ENCODE measurements at places on chromosomes 5 and 9. TPM values are rescaled to one million over a fixed set of nuclear protein-coding genes. Genes with fewer than 3 reads are reported as not detected.

DNA sequence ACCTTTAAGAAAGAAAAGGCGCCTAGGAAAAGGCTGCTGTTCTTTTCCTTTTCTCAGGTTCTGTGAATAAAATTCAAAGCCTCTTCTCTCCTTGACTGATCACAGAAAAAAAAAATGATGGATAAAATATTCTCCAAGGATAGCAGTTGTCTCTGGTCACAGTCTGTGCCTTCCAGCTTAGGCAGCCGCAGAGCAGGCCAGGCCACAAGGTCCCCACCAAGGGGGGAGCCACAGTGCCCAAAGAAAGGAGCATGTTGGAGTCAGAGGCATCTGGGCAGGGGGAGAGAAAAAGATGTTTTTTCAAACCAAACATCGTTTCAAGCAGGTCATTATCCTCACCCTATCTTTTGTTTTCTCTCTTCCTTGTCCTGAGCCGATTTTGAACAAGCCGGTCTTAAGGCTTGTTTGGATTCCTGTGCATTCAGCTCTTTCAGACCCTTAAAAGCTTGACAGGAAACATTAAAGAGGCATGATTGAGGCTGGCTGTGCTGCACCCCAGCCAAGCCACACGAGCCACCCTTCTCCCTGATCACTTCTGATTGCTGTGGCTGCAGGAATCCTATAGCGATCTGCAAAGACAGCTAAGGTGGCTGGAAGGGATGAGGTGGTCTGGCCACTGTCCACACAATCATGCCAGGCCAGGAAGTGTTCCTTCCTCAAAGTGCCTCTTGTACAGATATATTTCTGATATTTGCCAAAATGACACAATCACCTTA lies 284.6 kb upstream of the TLE4 start:
- no peaks in the 10 kb centered on the region for H3K36me3 ChIP-seq
- no peak overlapping the region for H3K4me3 ChIP-seq
- H3K27ac ChIP-seq, result no peak overlapping the region
- DNase-seq, result no peak

- no peaks in the 10 kb centered on the region for H3K4me1 ChIP-seq
- no peak for DNase-seq
- H3K36me3 ChIP-seq, result no peaks in the 10 kb centered on the region
- no peak overlapping the region for H3K4me3 ChIP-seq
- no peaks in the 10 kb centered on the region for H3K27me3 ChIP-seq
Observed at GRCh38 chr5:56262279-56262678, 29.1 kb upstream of the ANKRD55 start.

DNA sequence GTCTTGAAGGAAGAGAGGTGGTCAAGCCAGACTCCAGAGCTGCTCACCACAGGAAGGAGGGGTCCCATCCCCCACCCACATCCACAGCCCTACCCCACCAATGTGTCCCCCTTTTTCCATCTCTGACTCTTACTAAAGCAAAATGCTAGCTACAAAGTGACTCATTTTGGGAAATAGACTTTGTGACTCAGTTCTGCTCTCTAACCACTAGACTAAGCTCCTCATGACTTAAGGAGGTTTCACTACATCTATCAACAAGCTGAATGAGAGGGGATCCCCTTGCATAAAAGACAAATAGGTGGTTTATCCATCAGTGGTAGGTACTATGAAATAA lies 35.1 kb upstream of the ADRB2 start:
- H3K27ac ChIP-seq, result no peak overlapping the region
- H3K4me1 ChIP-seq, result no peaks in the 10 kb centered on the region
- H3K36me3 ChIP-seq, result no peaks in the 10 kb centered on the region
- H3K27me3 ChIP-seq, result no peaks in the 10 kb centered on the region
- H3K4me3 ChIP-seq, result no peak overlapping the region
- DNase-seq, result no peak

- H3K27me3 ChIP-seq, result no peaks in the 10 kb centered on the region
- DNase-seq, result no peak
- no peaks in the 10 kb centered on the region for H3K4me1 ChIP-seq
Observed at GRCh38 chr5:65791712-65792673, 70.0 kb downstream of the NLN start.

DNA sequence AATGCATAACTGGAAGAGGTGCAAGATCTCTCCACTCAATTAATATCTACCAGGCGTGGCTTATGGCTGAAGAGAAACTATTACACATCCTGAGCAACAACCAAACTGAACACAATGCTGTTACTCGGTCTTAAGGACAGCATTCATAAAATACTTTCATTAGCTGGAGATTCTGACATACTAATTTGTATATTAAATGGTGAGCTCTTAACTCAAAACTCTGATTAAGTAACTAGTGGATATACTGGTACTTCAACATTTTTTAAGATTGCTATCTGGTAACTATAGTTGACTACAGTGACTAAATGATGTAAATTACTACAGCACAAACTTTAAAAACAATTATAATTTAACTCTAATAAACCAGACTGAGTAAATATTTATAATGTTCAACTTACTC lies 15.8 kb downstream of the ZDHHC21 start:
- no peaks in the 10 kb centered on the region for H3K27me3 ChIP-seq
- H3K4me1 ChIP-seq, result peaks cover 3% of the 10 kb centered on the region
- DNase-seq, result no peak
- no peak overlapping the region for H3K4me3 ChIP-seq
- peaks cover 3% of the 10 kb centered on the region for H3K36me3 ChIP-seq
- H3K27ac ChIP-seq, result no peak overlapping the region

GRCh38 chr9:136403915-136404800 lies 4.2 kb upstream of the SNAPC4 start:
- no peak overlapping the region for H3K4me3 ChIP-seq
- H3K4me1 ChIP-seq, result peaks cover 17% of the 10 kb centered on the region
- H3K27ac ChIP-seq, result no peak overlapping the region
- H3K36me3 ChIP-seq, result no peaks in the 10 kb centered on the region

DNA sequence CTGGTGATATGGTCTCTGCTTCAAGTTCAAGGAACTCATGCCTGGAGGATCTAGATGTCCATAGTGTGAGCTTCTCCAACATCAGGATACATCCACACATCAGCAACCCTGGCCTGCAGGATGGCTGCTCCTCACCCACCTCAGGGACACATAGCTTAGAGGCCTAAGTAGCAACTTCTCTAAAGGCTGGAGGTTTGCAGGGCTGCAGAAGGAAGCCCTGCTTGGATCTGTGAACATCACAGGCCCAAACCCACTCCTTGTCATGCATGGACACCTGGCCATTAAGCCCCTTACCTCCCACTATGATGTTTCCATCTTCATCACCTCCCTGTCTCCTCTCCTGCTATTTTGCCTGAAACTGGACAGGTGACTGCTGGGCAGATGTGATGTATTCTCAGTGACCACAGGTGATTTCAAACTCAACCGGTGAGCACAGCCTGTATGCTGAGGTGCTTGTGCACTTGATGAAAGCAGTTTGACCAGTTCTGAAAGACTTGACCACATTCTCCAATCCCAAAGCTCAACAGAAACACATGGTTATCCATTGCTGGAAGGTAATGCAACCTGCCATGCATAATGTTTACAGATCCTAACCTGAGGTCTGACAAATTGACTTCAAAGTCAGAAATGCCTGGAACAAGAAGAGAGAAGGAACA lies 205.2 kb downstream of the FSTL4 start:
- no peaks in the 10 kb centered on the region for H3K4me1 ChIP-seq

The SAXO1 gene
- total RNA-seq, result not detected
